ENCODE measurements at places on chromosomes 1 and 21. TPM values are rescaled to one million over a fixed set of nuclear protein-coding genes. Genes with fewer than 3 reads are reported as not detected.

GRCh38 chr1:222462601-222463000 is 85.3 kb downstream of the HHIPL2 start:
- DNase-seq = no peak

DNA sequence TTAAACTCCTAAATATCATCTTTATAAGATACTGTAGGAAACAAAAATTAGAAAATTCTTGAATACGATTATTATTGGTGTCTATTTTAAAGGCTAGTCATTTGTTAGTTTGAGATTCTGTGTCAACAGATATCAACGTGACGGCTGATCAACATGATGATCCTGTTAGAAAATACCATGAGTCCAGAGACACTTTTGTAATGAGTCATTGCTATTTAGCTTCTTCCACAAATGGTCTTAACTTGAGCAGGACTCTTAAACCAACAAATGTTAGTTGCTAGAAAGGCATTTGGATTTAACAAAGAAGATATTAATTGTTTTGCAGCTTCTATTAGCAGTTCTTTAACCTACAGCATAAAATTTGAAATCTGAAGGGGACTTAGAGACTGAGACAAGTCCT is 131.2 kb downstream of the TGFB2 start:
- DNase-seq = no peak

DNA sequence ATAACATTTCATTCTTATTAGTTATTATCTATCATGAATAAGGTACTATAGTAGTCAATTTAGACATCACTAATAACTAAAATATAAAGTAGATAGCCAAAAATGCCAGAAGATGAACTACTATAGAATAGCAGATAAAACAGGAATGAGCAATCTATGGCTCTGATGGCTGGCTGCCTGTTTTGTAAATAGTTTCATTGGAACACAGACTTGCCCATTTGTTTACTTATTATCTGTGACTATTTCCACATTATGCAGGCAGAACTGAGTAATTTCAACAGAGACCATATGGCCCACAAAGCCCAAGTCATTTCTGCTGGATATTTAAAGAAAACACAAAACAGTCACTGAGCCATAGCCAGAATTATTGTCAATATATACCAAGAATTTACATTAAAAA is 222.1 kb downstream of the COL24A1 start:
- DNase-seq = no peak

DNA sequence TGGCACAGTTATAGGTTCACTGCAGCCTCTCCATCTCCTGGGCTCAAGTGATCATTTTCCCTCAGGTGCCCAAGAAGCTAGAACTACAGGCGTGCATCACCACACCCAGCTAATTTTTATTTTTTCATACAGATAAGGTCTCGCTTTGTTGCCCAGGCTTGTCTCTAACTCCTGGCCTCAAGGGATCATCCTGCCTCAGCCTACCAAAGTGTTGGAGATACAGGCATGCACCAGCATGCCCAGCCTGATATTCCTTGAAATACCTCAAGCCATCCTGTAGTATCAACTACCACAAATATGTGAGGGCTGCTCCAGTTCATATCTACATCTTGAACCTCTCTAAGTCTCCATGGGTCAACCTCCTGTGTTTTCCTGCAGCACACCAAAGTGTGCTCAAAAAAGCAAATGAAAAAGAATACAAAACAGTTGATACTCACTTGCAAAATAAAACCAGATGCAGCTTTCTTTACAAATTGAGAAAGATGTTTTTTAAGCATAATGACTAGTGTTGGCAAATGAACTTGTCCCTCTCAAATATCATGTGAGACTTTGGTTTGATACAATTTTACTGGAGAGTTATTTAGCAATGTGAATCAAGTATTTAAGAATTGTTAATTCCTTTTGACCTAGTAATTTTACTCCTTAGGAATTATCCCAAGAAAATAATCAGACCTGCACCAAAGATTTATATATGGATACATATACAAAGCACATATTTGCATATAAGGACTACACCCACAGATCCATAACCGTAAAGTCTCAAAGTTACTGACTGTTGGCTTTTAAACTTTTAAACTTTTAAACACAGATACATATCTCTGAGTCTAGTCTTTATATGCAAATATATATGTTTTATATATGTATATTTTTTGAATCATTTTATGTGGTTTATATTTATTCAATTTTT is 197.7 kb downstream of the NRIP1 start:
- no peak for DNase-seq

- DNase-seq = no peak
Observed at GRCh38 chr1:206039046-206039973, 13.7 kb upstream of the RHEX start.

- no peak for DNase-seq
Observed at GRCh38 chr1:219771080-219771479, 157.3 kb downstream of the SLC30A10 start.

DNA sequence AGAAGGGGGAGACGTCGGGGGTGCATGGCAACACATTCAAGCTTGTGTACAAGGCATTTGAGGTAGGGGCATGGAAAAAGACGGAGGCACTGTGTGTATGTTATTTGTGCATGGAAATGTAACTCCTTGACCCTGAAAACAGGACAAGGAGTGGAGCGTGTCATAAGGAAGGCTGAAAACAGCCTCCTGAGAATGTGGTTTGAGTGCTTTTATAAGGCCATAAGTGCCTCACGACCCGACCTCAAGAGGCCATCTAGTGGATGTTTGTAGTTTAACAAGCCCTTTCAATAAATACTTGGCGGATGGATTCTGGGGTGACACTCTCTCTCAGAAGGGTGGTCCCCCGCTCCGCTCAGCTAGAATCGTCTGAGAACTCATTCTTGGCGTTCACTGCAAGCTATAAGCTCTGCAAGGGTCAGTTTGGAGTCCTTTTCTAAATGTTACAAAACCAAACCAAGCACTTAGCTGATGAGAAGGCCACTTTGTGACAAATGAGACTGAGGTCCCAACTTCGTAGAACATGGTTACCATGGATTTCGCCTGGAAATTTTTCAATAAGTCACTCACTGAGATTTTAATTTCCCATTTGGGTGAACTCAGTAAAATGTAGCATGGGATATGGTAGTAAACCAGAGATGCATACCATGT is 38.8 kb upstream of the CLCA4 start:
- DNase-seq = no peak

Gene FNDC10
- total RNA-seq = 2.4 TPM

DNA sequence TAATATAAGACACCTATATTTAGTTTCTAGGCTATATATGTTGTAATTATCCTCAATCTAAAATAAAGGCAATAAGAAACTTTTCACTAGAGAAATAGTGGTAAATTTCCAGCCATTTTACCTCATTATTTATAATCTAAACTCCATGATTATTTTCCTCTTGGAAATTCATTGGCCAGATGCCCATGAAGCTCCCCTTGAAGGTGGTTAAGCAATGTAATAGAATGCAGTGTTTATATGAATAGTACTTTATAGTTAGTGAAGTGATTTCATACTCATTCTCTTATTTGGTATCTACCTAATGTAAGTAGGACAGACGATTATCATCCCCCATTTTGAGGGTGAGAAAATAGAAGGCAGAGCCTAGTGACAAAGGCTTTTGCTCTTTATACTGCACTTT is 26.5 kb downstream of the NFYC start:
- no peak for DNase-seq

GRCh38 chr1:12416744-12417143 is 186.9 kb downstream of the VPS13D start:
- no peak for DNase-seq

GRCh38 chr1:59986516-59987310 is 60.1 kb upstream of the CYP2J2 start:
- DNase-seq = no peak

DNA sequence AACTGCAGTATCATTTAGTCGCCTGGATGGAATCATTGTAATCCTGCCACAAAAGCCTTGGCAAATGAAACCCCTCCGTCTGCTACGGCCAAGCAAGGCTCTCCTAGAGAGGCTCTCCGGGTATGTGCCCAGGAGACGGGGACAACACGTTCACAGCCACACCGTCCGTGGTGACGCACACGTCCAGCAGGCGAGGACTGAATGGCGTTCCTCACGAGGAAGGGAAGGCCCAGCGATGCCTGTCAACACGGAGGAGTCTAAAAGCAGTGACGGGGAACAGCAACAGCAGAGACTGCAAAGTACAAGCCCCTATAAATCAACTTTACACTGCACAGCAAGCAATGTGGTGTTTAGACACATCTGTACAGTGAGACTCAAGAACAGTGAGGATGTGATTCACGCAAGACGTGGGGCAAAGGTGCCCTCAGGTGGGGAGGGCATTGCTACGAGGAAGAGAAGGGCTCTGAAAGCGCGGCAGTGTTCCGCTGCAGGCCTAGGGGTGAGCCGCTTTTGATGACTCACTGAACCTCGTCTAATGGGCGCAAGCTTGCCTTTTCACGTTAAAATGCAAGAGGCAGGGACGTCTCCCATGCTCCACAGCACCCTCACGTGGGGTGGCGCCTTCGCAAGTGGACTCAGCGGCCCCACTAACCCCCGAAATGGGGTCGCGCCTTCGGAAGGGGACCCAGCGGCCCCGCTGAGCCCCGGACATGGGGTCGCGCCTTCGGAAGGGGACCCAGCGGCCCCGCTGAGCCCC is 6.8 kb downstream of the WRAP73 start:
- no peak for DNase-seq

Gene FOXD3
- 49.9 TPM for total RNA-seq

- DNase-seq = no peak
Observed at GRCh38 chr1:243258731-243259130, 2.9 kb downstream of the SDCCAG8 start.

All from sciatic nerve (tissue), 2 donors.